ENCODE measurements at places on chromosomes 1 and 21. TPM values are rescaled to one million over a fixed set of nuclear protein-coding genes. Genes with fewer than 3 reads are reported as not detected.

The NMNAT2 gene
- total RNA-seq, result 0.03 TPM

- DNase-seq, result no peak
Measured at GRCh38 chr1:86016076-86016759, 140.4 kb downstream of the COL24A1 start.

- peak; percentile 76 for DNase-seq
Measured at GRCh38 chr1:58782178-58783089, 1.4 kb downstream of the JUN start.

GRCh38 chr1:7666249-7666648 is 104.8 kb upstream of the VAMP3 start:
- DNase-seq, result no peak

DNA sequence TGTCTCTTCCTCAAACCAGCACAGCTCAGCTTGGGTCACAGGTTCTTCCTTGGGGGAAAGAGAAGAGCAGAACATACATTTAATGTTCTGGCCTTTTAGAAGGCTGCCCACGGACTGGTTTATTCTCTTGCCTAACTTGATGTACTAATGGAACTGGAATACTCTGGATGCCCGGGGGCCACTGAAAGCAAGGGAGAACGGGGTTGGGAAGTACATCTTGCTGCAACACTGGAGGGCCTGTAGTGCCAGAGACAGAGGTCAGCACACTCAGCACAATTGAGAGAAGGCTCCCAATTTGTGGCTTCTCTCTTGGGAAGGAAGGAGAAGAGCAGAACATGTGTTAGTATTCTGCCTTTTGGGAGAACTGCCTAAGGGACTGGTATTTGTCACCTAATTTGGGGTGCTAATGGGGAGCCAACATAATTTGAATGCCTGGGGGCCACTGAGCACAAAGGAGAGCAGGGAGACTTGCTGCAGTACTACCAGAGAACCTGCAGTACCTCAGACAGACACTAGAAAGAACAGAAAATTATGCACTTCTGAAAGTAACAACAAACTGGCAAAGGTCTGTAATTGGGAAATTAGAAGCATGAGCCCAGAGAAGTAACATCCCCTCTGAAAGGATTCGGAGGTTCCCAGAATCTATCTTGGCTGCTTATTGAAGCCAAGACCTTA is 14.1 kb downstream of the ZNF691 start:
- no peak for DNase-seq

GRCh38 chr21:34042735-34043134 is 30.6 kb upstream of the MRPS6 start:
- DNase-seq, result no peak

DNA sequence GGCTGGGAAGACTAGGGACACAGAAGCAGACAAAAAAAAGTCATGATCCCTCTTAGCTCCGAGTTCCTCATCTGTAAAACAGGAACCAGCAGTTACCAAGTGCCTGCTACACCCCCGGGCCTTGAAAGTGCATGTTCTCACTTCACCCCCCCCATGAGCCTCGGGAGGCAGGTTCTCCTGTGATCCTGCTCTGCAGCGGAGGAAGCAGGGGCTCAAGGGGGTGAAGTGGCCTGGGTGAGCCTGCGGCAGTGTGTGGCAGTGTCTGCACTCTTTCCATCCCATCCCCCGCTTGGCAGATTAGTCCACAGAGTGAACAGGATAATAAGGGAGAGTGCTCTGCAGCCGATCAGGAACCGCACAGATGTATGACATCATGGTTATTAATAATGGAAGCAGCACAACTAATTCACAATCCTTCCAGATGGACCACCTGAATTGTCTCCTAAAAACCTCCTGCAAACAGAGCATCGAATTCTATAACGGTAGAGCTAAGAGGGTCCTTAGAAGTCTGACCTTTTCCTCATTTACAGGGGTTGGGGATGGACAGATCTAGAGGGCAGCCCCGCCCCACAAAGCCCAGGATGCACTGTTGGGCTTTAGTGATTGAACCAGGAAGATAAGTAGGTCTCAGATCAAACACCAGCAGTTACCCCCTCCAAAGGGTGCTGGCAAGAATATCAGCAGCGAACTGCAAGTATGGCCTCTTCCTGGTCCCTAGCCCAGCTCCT is 174.1 kb upstream of the EDN2 start:
- DNase-seq, result no peak

GRCh38 chr21:32278103-32278502 is 746 bp downstream of the MIS18A start:
- no peak for DNase-seq

DNA sequence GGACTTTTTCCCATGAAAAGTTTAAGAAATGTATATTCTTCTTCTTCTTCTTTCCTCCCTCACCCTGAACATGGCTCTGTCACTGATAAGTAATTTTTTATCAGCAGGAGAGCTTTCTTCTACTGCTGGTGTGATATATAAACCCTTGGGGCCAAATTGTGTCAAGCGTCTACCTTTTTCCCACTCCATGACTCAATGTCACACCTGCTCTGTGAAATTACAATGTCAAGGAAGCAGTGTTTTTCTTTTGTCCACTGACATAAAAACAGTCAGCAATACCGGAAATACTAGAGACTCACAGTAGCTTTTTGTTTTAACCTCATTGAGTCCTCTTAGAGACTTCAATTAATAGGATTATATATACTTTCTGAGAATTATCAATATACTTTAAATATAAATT is 416.2 kb upstream of the ADGRL4 start:
- no peak for DNase-seq

All from left lobe of liver (tissue), 2 donors.